ENCODE measurements at places on chromosomes 16 and 17.

GRCh38 chr17:77279448-77280303, 138.9 kb downstream of the SEC14L1 start:
- no peak for DNase-seq

DNA sequence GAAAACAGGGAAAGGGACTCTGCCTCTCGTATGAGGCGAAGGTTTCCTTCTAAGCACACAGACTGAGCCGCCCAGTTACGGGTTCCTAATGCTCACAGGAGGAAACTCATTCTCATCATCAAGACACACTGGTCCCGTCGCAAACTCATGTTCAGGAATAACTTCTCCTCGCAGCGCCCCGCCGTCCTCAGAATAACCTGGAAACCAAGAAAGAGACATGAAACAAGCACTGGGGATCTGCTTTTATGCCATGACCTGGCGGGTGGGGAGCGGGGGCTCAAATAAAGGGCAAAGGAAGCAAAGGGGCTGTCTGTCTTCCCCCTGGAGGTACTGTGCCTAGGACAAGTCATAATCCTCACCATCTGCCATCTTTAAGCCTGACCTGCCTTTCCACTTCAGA, 31.3 kb downstream of the WIPI1 start:
- no peak for DNase-seq

- no peak for DNase-seq
Observed at GRCh38 chr16:56672761-56673536, 3.3 kb downstream of the MT1H start.

DNA sequence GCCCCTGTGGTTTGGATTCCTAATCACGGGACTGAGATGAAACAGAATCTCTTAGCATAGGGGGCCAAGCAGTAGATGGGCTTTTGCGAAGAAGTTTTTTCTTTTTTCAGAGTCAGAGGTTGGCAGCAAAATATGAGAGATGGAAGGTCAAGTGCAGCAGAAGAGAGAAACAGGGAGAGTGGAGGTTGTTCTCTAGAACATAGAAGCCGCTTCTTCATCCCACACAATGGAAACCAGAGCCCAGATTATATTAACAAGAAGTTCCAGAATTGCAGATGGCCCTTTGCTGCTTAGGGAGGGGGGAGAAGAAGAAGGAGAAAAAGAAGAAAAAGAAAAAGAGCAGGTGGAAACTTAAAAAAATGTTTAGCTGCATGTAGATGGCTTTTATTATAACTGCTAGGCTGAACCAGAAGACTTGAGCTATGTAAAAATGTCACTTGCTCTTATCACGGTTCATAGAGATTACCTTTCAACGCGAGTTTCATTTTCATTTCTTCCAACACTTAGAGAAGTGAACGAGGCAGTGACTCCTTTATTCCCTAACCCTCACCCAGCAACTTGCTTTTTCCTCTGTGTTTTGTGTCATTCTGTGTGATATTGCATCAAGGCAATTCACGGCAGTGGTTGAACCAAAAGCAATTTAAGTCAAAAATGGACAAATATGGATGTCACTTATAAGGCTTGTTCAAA, 737.5 kb downstream of the WWOX start:
- no peak for DNase-seq

DNA sequence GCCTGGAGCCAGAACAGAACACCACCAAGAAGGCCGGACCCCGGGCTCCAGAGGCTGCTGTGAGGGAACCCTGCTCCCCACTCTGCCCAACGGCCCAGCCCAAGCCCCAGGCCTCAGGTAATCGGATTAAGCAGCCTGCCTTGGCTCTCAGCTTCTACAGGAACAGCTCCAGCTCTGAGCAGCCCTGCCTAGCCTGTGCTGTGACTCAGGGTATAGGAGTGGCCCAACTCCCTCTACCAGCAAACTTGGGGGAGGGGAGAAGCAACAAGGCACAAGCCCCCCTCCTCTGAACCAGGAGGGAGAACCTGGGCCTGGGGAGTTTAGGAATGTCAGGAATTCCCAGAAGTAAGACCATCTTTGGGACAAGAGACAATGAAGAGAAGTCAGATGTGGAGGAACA, 849 bp upstream of the SOX15 start:
- no peak for DNase-seq

DNA sequence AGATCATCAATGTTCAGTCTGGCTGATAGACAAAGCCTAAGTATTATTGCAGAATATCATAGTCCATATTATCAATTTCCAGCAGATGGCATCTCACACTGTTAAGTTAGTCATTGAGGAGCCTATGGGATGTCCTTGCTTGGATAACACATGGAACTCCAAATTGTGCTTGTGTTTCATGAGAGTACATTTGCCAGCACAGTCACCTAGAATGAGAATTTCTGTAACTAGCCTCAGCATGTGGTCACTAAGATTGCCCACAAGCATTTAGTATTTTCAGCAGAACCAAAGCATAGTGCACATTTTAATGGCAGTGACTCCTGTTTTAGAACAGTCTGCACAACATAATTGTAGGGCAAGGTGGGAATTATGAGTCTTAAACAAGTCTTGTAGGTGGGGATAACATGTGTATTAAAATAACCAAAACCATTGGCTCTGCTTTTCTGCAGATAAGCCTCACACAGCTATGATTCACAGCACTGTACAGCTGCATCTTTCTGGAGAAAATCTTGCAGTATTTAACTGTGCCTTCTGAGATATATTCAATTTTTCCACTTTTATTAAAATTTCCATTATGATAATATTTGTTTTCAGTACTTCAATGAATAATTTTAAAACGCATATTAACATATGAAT, 882.8 kb upstream of the SOX9 start:
- DNase-seq, result peak; percentile 11

DNA sequence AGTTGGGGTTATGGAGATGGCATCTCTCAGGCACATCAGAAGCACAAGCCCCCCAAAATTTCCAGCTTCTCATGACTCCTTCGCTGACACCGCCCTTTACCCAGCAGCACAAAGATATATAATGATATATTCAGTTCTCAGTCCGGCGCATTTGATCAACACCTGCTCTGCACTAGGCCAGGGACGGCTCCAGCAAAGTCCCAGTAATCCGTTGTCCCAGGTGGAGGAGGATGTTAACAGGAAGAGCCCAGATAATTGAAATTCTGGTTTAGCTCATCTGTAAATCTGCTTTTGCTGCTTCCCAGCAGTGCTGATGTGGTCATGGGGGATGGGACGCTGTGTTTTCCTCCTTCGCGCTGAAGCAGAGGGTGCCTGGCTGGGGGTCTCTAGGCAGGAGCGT, 131.5 kb downstream of the OR1D5 start:
- no peak for DNase-seq

DNA sequence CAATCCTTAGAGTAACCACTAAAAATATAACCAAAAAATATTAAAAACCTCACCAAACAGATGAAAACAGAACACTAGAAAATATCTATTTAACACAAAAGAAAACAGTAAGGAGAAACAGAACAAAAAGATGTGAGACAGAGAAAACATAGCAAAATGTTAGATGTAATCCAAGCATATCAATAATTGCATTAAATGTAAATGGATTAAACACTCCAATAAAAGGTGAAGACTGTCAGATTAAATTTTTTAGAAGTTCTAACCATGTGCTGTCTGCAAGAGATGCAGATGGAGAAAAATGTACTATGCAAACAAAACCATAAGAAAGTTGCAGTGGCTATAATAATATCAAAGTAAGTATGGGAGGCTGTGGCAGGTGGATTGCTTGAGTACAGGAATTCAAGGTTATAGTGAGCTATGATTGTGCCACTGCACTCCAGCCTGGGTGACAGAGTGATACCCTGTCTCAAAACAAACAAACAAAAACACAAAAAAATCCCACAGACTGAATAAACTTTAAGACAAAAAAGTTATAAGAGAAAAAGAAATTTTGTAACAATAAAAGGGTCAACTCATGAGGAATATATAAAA, 53.9 kb downstream of the ADCY9 start:
- DNase-seq, result no peak

DNA sequence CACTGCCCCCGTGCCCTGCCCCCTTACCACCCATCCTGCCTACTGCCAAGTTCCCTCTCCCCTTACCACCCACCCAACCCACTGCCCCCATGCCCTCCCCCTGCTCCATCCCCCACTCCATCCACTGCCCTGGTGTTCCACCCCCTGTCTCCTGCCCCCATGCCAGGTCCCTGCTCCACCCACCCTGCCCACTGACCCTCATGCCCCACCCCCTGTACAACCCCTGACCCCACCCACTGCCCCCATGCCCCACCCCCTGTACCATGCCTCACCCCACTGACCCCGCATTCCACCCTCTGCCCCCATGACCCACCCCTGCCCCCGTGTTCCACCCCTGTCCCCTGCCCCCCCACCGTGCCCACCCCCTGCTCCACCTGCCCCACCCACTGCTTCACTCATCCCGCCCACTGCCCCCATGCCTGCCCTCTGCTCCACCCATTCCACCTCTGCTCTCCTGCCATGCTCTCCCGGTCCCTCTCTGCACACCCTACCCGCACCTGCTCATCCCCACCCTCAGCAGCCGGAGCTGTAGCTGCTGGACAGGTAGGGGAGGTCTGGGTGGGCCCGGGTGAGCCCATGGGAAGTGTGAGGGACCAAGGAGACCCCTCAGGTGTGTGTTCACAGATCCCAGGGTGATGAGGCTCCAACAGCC, 7.4 kb upstream of the FN3KRP start:
- DNase-seq, result no peak

DNA sequence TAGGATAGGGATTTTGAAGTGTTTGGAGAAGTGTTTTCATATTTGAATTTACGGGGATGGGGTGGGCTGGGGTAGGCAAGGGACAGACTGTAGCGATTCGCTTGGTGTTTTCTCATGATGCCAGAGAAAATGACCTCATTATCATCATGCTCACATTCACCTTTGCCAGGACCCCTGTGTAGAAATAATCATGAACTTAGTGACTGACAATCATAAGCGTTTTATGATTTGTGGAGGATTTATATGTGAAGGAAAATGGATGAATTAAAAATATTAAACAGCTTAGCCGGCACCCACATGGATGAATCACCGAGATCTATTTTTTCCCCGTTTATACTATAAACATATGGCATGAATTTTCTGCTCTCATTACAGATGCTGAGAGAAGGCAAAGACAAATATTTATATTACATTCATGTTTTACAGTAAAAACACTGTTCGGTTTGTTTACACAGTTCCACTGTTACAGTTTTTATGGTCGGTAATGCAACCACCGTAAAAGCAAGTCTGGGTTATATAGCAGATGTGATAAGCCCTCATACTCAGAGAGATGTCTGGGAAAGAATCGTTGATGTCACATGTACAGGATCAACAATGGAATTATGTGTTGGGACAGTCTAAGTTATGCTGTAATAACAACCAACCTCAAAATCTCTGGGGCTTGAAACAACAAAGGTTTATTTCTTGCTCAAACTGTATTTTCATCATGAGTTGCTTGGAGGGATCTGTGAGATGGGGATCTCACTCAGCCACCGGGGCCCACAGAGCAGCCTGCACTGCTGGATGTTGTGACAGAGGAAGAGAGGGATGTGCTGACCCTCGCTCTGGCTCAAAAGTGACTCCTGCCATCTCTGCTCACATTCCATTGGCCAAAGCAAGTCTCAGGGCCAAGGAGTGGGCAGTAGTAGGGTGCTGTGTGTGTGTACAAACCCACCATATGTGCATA, 85.1 kb downstream of the WWOX start:
- peak; percentile 96 for DNase-seq

GRCh38 chr17:77117415-77117814, 23.4 kb upstream of the SEC14L1 start:
- no peak for DNase-seq

GRCh38 chr16:88778271-88778525, 6.8 kb downstream of the PIEZO1 start:
- no peak for DNase-seq

GRCh38 chr16:30561089-30561816, 3.1 kb upstream of the ZNF764 start:
- no peak for DNase-seq

GRCh38 chr16:82203198-82203597, 33.2 kb upstream of the MPHOSPH6 start:
- DNase-seq, result no peak

- DNase-seq, result no peak
Observed at GRCh38 chr17:80092959-80093358, 8.4 kb upstream of the GAA start.

GRCh38 chr17:31535581-31535981, 144.1 kb downstream of the RAB11FIP4 start:
- DNase-seq, result no peak

DNA sequence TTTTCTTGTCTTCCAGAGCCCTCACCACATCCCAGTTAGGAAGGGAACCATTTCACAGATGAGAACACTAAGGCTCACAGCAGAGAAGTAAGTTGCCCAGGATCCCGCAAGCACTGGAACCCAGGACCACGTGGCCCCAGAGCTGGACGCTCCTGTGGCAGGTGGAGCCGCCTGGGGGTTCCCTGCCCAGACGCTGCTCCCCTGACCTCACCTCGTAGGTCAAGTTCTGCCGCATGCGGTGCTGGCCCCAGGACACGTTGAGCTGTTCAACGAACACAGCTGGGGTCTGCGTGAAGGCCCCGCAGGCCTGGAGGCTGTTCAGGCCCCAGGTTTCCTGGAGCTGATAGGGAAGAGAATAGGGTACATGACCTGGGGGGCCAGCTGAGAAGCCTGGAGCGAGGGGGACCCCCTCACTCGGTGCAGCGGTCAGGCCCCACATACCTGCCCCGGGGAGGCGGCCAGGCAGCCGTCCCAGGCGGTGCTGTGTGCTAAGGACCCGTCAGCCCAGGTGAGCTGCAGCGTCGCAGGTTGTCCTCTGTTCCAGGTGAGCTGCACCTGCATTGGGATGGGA, 54.1 kb downstream of the RMI2 start:
- no peak for DNase-seq

GRCh38 chr17:34370997-34371395, 8.0 kb upstream of the CCL1 start:
- DNase-seq, result no peak

DNA sequence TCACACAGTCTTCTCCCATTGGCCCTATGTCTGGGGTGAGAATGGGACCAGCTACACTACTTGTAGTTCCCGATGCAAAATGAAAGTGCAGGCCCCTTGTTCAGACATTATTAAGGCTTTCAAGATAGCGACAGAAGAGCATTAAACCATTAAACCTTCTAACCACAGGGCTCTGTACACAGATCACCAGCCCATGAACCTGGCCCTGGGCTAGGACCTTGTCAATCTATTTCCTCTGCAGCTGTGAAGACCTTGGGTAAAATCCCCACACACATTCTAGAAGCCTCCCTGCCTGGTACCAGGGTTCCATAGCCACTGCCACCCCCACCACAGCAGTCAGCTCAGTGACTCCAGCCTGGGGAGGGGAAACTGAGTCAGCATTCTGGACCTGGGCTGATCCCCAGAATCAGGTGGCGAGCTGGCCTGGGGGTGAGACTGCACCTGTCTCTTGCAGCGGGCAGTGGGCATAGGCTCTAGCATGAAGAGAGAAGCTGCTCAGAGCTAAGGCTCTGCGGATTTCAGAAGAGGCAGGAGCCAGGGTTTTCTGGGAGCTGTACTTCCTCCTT, 119.7 kb upstream of the LHX1 start:
- no peak for DNase-seq

GRCh38 chr17:37083456-37083855, 134.7 kb downstream of the AATF start:
- DNase-seq, result no peak

- no peak for DNase-seq
Observed at GRCh38 chr17:41140360-41141131, at the start of gene KRTAP4-6. Gene KRTAP4-6, minus strand, starts transcription at chr17:41140544. Its CDS starts 57 bp downstream, at chr17:41140487.

GRCh38 chr16:22217890-22218730, 12.0 kb downstream of the EEF2K start:
- DNase-seq, result no peak

GRCh38 chr17:38562215-38562569, 43.6 kb downstream of the SRCIN1 start:
- DNase-seq, result no peak

GRCh38 chr17:4560421-4560820, at the start of gene GGT6:
Gene GGT6, minus strand, starts transcription at chr17:4560577. Its CDS starts 56 bp downstream, at chr17:4560521.
- no peak for DNase-seq

- peak; percentile 70 for DNase-seq
Observed at GRCh38 chr17:40993839-40994238, at the start of gene KRTAP3-3. Gene KRTAP3-3, minus strand, starts transcription at chr17:40994164. Its CDS starts 67 bp downstream, at chr17:40994097.

Data from LNCaP clone FGC (cell line).